ENCODE measurements at places on chromosomes 1 and 21.

DNA sequence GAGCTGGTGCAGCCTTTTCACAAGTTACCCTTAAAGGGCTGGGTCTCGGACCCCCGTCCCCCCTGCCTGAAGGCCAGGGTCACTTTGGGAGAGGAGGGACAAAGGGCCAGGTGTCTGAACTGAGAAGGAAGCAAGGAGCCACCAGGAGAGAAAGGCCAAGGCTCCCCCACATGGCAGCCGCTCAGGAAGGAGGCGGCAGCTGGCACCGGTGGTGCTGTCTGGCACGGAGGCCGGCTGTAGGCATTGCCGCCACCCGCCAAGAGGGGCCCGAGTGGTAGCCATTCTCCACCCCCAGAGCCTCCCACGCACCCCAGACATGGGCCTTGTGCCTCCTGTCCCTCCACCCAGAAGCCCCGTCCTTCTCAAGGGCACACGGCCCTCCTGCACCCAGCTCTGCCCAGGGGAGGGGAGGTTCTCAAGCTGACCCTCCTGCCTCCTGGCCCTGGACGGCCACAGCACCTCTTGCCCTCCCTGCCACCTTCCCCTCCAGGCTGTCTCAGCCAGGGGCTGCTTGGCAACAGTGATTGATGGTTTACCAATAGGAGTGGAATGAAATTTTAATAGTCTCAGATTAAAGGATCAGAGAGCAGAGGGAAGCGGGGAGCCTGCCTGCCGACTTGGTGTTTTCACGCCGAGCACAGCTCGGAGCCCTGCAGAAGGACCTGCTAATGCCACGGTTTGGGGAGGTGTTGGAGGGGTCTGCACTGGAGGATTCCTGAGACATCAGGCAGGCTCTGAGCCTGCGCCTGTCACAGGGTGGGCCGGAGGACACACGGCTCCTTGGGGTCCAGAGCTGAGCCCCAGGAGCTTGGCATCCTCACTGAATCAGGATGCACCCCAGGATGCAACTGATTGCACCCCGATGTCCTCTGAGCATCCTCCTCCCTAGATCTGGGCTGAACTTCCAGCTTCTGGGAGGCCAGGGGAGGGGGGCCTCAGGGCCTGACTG, 211.9 kb upstream of the VAMP3 start:
- no peak for DNase-seq

- DNase-seq: no peak
These were observed 244.4 kb downstream of the FOXD2 start for GRCh38 chr1:47682198-47682597.

GRCh38 chr21:33967086-33967571, 51.5 kb upstream of the ATP5PO start:
- no peak for DNase-seq

- peak; percentile 67 for DNase-seq
These were observed 47.1 kb downstream of the KANK4 start for GRCh38 chr1:62271948-62272728.

DNA sequence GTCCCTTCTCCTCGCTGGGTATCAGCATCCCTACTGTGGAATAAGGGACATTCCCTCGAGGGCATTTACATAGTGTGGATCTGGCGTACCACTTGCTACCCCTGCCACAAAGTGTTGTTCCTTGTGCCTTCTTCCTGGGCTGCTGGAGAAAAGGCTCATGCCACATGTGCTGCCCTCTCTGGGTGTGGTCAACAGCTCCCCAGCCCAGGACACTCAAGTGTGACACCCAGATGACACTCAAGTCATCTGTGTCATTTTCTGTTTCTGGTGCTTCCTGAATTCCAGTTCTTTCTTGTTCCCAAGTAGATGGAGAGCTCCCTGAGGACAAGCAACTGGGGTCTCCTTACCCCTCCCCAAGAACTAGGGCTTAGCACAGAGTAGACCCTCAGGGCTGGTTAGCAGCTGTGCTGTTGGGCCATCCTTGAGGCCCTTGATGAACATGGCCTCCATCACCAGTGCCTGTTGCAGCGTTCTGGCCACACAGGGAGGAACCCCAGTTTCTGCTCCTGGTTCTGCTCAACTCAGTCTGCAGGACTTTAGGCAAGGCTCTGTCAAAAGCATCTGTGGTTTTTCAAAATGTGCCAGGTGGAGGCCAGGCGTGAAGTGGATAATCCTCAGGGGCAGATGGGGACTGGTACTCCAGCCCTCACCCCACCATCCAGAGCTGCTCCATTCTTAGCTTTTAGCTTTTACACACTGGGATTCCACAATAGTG, 49.0 kb upstream of the CLIC4 start:
- DNase-seq: no peak

DNA sequence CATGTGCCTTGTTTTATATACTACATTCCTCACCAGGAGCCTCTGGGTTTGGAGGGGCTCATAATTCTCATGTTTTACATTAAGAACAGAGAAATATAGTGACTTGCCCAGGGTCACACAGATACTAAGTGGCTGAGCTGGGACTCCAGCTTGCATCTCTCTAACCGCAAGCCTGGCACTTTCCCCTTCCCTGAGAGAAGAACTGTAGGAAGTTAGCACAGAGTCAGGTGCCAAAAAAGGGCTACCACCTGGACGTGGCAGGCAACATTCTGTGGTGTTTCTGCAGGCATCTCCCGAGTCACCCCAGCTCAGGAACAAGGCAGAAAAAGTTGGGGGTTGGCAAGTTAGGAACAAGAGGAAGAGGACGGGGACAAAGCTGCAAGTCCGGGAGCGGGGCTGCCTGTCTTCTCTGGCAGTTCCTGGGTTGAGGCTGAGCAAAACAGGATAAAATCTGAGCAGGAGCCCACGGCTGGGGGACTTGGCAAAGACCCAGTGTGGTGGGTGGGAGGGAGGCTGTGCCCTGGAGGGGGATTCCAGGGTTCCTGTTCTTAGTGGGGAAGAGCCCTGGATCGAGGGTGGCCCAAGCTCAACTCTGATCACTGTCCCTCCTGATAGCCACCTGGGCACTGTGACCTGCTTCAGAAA, 9.8 kb downstream of the PLA2G5 start:
- no peak for DNase-seq

- no peak for DNase-seq
These were observed 186.7 kb downstream of the TOMM20 start for GRCh38 chr1:234942012-234942332.

- DNase-seq: no peak
These were observed 6.0 kb downstream of the FCRLB start for GRCh38 chr1:161727256-161727924.

- DNase-seq: no peak
These were observed 20.1 kb upstream of the HPCAL4 start for GRCh38 chr1:39711104-39711965.

DNA sequence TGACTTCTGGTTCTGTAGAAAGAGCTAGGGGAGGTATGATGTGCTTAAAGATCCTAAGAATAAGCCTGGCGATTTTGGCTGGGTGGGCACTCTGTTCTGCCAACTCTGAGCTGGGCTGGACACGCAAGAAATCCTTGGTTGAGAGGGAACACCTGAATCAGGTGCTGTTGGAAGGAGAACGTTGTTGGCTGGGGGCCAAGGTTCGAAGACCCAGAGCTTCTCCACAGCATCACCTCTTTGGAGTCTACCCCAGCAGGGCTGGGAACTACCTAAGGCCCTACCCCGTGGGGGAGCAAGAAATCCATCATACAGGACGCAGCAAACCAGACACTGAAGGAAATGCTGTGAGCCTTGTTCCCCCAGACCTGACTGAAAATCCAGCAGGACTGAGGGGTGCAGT, 93.3 kb downstream of the PAPPA2 start:
- DNase-seq: no peak

DNA sequence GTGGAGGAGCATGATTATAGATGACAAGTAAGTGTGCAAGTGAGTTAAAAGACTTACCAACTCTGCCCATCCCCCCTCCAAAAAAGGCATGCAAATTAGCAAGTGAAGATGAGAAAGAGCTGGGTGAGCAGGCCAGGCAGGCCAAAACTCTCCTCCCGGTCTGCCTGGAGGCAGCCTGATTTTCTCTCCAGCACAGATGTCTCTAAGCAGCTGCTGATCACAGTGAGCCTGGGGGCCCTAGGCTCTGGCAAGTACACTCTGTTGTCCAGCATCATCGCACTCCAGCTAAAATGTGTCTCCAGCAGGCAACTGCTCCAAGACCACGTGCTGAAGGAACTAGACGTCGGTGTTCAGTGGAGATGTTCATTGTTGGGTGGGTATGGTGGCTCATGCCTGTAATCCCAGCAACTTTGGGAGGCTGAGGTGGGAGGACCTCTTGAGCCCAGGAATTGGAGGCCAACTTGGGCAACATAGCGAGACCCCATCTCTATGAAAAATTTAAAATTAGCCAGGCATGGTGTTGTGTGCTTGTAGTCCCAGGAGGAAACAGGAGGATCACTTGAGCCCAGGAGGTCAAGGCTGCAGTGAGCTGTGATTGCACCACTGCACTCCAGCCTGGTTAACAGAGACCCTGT, 56.7 kb upstream of the PUM1 start:
- DNase-seq: peak; percentile 30

DNA sequence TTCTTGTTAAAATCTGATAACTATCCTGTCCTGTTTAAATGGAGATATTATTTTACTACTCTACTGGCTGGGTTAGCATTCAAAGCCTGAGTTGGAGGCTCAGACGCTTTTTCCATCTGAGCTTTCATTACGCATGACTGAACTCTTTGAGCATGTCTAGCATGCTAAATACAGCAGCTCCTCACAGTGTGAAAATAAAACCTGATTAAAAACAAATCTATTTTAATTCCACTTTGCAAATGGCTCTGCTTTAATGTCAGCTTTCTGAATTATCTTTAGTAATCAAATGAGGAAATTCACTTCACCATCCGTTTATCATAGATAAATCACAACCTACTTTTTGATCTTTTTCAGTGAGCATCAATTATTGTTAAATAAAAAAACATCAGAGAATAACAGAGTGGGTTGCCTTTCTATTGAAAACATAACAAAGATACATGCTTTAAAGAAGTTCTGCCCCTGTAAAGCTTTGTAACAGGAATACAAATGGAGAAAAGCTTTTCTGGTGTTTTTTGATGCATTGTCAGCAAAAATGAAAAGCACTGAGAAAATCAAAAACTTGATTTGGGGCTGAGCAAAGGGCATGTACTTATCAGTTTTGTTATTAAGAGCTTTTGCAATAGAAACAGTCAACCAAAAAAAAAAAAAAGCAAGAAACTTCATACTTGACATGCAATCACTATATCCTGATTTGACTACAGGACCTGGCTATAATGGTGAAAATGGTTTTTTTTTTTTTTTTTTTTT, 3.5 kb upstream of the SPEN start:
- peak; percentile 88 for DNase-seq

GRCh38 chr1:11413986-11414391, 65.0 kb upstream of the DISP3 start:
- DNase-seq: no peak

- DNase-seq: peak; percentile 50
These were observed 743 bp downstream of the CD52 start for GRCh38 chr1:26318338-26319064.

DNA sequence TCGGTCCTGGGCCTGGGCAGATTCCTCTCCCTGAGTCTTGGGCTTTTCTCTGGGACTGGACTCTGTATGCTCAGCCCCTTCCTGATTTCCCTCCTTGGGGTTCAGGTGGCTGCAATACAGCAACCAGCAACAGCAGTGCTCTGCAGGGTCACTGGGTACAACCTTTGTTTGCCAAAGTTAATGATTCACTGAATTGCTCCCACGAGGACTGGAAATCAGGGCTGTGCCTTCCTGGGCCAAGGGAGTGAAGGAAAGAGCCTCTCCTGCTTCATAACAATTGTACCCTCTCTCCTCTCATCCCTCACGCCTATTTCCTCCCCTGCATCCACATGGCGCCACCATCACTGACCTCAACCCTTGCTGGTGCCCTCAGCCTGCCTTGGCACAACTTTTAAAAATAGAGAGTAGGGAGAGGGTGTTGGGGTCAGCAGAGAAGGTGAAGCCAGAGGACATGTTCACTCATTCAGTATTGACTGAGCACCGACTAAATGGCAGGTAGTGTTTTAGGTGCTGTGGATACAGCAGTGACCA, 52.8 kb upstream of the GOLT1A start:
- DNase-seq: no peak

DNA sequence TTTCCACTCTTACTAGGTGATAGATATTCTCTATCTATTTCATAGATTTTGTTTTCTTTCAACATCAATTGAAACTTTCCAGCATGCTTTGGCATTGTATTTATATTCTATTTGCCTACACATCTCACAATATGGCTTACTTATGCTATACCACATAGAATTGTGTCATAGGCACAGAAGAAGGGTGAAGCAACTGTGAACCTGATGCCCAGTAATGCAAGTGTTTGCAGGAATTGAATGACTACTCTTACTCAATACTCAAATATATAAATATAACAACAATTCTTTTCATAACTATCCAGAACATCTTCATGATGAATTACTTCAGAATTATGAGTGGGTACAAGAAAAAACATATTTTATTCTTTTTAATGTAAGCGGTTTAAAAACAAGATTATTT, 165.9 kb downstream of the PTBP2 start:
- DNase-seq: no peak

GRCh38 chr1:106975944-106976343, 80.5 kb upstream of the PRMT6 start:
- peak; percentile 41 for DNase-seq

DNA sequence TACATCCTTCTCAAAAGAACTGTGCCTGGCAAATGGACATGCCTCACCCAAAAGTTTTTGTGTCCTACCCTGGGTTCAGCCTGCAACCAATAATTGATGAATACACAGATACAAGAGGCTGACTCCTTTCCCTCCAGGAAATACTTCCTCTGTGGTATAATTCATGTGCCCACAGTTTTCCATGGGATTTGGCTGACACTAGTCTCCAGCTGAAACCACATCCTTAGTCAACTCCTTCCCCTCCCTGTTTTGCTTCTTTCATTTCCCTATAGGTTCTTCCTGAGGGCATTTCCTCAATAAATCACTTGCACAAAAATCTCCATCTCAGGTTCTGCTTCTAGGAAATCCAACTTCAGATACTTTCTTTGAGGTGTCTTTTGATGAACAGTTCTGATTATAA, 436.6 kb upstream of the C1orf87 start:
- DNase-seq: no peak

DNA sequence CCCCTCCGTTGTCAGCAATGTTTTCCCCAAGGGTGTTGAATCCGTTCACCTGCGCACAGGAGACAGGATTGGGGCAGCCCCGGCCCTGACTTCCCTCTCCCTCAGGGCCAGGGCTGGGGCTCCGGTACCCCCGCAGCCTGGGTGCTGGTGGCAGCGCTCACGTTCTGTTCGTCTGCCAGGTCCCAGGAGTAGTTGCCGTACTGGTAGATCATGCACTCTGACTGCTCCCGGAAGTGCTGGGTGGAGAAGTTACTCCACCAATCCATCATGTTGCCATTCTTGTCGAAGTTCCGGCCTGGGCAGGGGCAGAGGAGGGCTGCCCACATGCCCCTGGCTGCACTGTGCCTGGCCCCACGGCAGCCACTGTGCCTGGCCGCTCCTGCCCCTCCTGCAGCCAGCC, 6.1 kb downstream of the PRXL2B start:
- no peak for DNase-seq

Data from OCI-LY7 (cell line).